ENCODE measurements at places on chromosomes 3 and 15.

GRCh38 chr3:186277268-186277909 is 84.6 kb downstream of the DGKG start:
- DNase-seq, result peak; percentile 42

- peak; percentile 26 for DNase-seq
These were observed 128.3 kb downstream of the PLCL2 start for GRCh38 chr3:17013050-17013449.

DNA sequence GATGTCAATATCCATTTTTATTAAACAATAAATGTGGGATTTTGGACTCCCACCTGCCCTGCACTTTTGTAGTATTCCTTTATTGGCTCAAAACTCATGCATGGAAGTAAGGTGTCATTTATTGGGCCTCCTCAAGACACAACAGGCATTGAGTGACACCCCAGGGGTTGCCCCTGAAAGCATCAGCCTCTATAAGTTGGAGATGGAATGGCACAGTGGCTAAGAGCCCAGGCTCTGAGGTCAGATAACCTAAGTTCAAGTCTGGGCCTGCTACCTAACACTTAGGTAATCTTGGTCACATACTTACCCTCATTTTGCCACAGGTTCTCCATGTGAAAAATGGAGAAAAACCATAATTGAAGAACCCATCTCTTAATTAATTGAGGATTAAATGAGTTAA is 4.6 kb downstream of the CAPN3 start:
- no peak for DNase-seq

GRCh38 chr3:169389211-169389924 is 274.1 kb downstream of the MECOM start:
- DNase-seq, result no peak

GRCh38 chr3:110623571-110623970 is 448.0 kb upstream of the NECTIN3 start:
- peak; percentile 64 for DNase-seq

- peak; percentile 1 for DNase-seq
These were observed 331.1 kb downstream of the FOXP1 start for GRCh38 chr3:71252466-71252865.

- DNase-seq, result no peak
These were observed 33.1 kb upstream of the SEMA3F start for GRCh38 chr3:50122071-50122470.

GRCh38 chr3:57164217-57164656 is 916 bp downstream of the IL17RD start:
- no peak for DNase-seq
